ENCODE measurements at places on chromosomes 16 and 17.

GRCh38 chr17:73720187-73720834 is 76.1 kb upstream of the SDK2 start:
- no peak for DNase-seq

- no peak for DNase-seq
These were observed 24.1 kb upstream of the SPNS3 start for GRCh38 chr17:4409659-4410058.

DNA sequence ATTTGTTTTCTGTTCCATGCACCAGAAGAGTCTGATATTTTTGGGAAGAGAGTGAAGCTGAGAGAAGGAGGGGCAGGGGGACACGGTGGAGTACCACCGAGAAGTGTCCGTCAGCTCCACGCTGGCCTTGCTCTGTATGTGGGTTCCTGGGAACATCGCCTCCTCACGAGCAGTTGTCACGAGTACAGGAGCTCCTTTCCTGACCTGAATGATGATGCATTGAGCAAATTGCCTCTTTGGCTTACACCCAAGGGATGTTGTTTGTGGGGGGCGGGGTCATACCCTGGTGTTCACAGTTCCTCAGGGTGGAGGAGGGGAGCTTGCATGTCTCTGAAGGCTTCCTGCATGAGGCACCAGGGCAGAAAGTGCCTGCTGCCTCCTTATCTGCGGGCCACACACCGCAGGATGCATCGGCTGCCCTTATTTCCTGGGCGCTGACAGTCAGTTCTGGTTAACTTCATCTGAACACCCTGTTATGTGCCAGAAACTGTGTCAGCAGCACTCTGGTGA is 36.2 kb downstream of the RGS9 start:
- peak; percentile 37 for DNase-seq

GRCh38 chr17:37541880-37542660 is 52.4 kb downstream of the DUSP14 start:
- no peak for DNase-seq

DNA sequence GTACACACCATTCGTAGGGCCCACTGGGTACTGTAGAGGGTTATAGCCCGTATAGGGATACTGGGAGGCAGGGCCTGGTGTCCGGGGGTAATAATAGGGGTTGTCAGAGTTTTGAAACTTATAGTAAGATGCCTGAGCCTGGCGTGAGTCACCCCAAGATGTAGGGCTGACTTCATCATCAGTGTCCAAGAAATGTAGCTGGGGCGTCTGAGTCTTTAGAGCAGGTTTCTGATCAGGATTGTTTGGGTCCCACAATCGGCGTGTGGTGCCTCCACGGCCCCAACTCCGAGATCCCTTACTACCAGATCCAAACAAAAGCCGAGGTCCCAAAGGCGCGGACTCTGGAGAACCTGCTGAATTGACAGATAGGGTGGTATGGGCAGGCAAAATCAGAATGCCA is 4.4 kb downstream of the SMG6 start:
- no peak for DNase-seq

DNA sequence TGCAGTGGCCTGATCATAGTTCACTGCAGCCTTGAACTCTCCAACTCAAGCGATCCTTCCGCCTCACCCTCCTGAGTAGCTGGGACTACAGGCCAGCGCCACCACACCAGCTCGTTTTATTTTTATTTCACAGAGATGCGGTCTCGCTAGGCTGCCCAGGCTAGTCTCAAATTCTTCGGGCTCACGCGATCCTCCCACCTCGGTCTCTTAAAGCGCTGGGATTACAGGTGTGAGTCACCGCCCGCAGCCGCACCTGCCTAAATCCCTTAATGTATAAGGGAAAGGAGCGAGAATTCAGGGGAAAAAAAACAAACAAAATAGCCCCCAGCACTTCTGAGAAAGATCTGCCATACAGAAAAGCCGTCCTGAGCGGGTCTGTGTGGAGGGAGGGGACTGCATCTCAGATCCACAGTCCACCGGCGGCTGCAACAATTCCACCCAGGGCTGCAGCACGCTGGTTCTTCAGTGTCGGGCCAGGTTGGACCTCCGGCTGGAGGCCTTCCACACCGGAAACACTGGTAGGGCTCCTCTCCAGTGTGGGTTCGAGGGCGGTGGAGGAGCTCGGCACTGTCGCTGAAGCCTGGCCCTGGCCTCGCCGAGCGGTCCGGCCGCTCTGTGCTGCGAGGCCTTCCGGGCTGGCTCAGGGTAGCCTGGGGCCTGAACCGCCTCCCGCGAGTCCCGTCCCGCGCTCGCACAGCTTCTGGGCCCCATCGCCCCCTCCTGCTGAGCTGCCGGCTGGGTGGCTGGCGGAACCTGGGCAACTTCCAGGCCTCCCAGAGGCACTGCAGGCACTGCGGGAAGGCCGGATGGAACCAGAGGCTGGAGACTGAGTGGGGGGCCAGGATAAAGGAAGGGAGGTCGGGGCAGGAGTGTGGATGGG is 7.0 kb downstream of the ZNF843 start:
- no peak for DNase-seq

- DNase-seq: no peak
These were observed 23.6 kb downstream of the CIBAR2 start for GRCh38 chr16:85088570-85089199.

GRCh38 chr17:61597607-61598006 is 6.6 kb upstream of the NACA2 start:
- DNase-seq: no peak

DNA sequence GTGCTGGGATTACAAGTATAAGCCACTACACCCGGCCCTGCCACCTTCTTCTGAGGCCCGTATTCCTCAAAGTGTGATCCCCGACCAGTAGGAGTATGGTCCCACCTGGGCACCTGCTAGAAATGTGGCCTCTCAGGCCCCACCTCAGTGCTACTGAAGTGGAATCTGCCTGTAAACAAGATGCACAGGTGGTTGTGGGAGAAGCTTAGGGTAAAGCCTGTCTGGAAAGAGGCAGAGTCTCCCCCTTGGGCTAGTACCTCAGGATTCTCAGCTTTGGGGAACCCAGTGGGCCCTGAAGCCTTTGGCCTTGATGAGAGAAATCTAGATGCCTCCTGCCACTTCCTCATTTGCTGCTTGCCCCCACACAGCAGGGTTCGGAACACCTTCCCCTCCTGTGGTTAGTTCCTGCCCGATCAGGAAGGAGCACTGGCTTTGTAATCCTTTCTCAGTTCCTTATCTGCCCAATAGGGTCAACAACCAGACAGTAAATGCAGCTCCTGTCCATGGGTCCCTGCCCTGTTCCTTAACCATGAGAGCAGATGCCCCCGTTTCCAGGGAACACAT is 25.2 kb downstream of the TK2 start:
- no peak for DNase-seq

DNA sequence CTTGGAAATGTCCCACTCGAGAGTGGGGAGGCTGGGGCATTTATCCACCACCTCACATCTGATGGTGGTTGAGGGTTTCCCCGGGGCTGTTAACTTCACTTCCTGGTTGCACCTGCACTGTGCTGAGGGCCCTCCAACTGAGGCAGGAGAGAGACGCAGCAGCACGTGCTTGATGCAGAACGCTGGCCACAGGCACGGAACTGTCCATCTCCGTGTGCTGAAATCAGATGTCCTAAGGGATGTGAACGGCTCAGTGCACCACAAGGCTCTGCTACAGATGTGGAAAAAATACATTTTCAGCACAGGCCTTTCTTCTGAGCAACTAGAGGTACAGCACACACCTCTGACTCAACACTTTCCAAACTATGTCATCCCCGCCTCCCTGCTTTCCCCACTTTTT is 114.8 kb upstream of the C16orf82 start:
- no peak for DNase-seq

- peak; percentile 93 for DNase-seq
These were observed 726 bp upstream of the SETD1A start for GRCh38 chr16:30956601-30957455.

DNA sequence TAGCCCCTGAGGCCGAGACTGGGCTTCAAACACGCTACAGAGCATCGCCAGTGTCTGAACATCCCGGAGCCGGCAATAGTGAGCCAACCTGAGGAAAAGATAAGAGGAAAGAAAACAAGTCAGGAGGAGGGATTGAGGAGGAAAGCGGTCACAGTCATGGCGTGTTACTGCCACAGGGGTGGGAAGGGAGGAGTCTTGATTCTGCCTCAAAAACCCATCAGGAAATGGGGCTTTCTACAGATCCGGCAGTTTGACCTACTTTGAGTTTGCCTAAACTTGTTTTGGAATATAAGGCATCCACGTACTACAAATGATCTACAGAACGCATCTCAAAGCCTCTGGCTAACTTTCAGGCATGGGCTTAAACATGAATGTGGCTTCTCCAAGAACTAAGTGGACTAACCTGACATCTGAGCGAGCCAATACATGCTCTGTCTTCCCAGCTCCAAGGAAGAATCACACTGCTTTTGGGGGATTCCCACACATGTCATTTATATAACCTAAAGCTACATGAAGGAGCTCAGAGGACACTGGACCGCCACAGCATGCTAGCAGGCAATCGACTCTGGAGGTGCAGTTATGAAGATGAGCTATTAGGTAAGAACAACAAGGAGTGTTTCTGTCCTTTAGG is 96.6 kb downstream of the WDR59 start:
- DNase-seq: no peak

DNA sequence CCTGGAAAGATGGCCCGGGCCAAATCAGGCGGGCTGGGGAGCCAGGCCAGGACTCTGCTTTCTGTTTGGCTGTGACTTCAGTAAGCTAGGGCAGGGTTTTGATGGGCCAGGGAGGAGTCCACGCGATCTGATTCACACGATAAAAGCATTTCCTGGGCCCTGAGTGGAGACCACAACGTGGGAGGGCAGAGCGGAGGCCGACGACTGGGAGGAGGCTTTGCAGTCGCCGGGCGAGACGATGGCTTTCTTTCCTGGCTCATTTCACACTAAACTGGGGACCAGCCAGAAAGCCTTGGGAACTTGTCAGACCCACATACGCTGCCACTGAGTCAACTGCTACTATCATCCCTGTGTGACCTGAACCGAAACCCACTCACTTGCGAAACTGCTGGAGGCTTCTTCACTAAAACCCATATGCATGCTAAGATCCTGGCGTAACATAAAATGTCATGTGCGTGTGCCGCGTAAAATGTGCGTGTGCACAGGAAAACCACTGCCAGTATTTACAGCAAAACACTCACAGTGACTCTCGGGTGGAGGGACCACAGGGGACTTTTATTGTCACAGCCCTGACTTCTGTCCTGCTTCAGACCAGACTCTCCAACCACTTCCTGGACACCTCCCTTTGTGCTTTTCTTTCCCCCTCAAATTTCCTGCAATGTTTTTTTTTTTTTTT is 14.2 kb upstream of the RHBDF2 start:
- DNase-seq: peak; percentile 78

GRCh38 chr16:82341146-82341669 is 171.2 kb upstream of the MPHOSPH6 start:
- DNase-seq: no peak

- no peak for DNase-seq
These were observed 18.7 kb upstream of the TBX2 start for GRCh38 chr17:61380836-61381525.

GRCh38 chr17:55294042-55294751 is 29.4 kb downstream of the HLF start:
- DNase-seq: no peak

GRCh38 chr17:47254403-47254943 is 846 bp downstream of the ITGB3 start:
- no peak for DNase-seq

DNA sequence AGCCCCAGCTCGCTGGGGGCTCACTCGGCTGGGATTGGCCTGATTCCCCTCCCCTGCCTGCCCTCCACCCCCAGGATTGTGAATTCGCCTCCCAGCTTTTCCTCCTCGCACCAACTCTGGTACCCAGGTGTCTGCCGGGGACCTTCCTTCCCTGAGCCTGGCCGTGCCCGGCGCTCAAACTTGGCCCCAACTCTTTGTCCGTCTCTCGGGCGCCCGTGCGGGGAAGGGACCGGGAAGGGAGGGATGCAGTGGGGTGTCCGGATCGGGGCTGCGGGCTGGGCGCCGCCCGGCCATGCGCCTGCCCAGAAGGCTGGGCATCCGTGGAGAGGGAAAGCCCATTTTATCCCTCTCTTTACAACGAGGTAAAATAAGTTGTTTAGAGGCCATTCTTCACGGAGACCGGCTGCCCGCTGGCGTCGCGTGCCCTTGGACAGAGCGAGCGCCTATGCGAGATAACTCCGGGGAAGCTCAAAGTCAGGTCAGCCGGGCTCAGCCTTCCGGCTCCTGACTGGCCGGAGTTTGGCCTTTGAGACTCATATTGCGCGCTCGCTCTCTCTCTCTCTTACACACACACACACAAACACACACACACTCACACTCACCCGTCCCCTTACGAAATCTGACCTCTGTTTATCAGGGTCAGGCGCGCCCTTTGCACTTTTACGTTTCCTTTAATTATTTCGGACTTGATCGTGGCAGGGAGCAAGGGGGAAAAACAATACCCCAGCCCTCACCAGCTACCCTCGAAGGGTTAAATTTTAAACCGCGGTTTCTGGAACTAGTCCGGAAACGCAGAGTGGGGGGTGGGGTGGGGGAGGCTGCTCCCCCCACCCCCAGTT is 774 bp upstream of the MAF start:
- DNase-seq: peak; percentile 16

DNA sequence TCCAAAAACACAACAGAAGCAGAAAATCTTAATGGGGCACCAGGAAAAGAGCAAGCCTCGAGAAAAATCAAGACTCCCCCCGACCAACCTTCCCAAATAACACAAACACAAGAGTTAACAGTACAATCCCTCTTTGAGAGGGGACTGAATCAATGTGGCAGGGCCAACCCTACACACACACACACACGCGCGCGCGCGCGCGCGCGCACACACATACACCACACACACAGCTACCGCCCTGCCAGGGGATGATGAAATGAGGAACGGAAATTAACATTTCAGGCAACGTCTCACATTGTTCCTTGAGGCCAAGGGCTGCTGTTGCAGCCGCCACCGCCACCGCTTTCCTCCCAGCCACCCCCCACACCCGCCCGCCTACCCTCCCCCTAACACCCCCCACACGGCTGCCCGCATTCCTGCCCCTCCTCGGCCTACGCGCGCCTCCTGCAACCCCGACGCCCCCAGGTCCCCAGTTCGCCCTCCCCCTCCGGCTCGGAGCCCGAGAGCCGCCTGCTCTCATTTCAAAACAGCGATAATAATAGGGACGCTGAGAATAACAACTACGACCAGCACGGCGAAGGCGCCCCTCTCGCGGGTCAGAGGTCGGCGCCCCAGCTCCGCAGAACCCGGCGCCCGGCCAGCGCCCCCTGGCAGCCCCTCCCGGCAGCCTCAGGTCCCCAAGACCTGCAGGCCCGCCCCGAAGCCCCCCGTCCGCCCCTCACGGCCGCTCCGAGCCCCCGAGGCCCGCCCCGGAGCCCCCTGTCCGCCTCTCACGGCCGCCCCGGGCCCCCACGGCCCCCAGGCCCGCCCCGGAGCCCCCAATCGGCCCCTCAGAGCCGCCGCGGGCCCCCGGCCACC is 1.1 kb downstream of the ANKRD11 start:
- peak; percentile 64 for DNase-seq

GRCh38 chr16:15701975-15702970 is 52.2 kb downstream of the NDE1 start:
- no peak for DNase-seq
